ENCODE measurements at places on chromosomes 16 and 17. TPM values are rescaled to one million over a fixed set of nuclear protein-coding genes. Genes with fewer than 3 reads are reported as not detected.

The MYH1 gene
- not detected for total RNA-seq

The CTF1 gene
- 7.3 TPM for total RNA-seq

The NPIPB9 gene
- total RNA-seq: not detected

The SUZ12 gene
- 16.9 TPM for total RNA-seq

The MT1H gene
- not detected for total RNA-seq

The MYH8 gene
- total RNA-seq: not detected

The KRT23 gene
- total RNA-seq: 0.29 TPM

The TCAP gene
- total RNA-seq: 1,910 TPM

The TPSB2 gene
- 9.3 TPM for total RNA-seq

The TERB1 gene
- not detected for total RNA-seq

The CYB5B gene
- 60.8 TPM for total RNA-seq

The CRISPLD2 gene
- 58.3 TPM for total RNA-seq

The CCDC200 gene
- total RNA-seq: not detected

GRCh38 chr17:83201206-83202001 is 122.0 kb downstream of the METRNL start:
- peak; percentile 5 for DNase-seq

- no peak for DNase-seq
Observed at GRCh38 chr16:86287664-86288201, 222.6 kb upstream of the FOXF1 start.

DNA sequence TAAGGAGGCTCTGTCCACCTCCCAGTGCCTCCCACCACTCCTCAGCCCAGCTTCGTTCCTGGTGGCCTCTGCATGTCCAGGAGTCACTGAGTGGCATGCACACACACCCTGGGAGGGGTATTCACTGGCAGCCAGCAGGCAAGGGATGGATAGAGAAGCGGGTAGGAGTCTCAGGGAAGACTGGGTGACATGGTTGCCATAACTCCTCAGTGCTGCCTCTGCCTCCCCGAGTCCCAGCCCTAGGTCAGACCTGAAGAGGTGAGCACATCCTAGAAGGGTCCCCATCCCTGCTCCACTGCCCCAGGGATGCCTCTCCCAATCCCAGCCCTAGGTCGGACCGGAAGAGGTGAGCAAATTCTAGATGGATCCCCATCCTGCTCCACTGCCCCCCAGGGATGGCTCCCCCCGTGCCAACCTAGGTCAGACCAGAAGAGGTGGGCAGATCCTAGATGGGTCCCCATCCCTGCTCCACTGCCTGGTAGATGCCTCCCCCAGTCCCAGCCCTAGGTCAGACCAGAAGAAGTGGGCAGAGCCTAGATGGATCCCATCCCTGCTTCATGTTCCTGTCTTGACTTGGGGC is 197.0 kb downstream of the IRF8 start:
- DNase-seq: no peak

GRCh38 chr17:2396568-2397246 is 4.2 kb downstream of the MNT start:
- peak; percentile 95 for DNase-seq

- DNase-seq: no peak
Observed at GRCh38 chr16:76583945-76584344, 306.7 kb downstream of the CNTNAP4 start.

DNA sequence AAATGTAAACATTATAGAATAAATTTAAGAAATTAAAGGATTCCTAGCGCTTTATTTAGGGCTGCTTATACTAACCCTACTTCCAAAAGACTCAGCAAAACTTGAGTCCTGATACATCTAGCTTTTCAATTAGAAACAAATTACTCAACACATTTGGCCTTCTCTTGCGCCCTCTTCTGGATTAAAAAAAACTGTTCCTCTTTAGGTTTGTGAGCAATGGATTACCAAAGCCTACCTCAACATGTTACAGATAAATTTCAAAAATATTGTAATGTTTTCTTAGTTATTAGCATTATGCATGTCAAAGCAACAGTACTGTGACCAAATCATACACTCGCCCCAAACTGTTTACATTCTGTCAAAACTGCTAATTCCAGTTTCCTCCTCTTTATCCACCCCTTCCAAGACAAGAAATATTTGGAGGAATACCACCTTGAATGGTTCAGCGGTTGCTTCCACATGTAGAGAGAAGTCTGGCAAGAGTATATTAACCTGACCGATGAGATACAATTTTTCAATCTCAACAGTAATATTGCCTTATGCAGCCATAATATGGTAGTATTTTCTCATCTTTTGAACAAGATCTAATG is 2.7 kb downstream of the NUFIP2 start:
- DNase-seq: no peak

- no peak for DNase-seq
Observed at GRCh38 chr16:72983241-72983640, 64.7 kb downstream of the ZFHX3 start.

DNA sequence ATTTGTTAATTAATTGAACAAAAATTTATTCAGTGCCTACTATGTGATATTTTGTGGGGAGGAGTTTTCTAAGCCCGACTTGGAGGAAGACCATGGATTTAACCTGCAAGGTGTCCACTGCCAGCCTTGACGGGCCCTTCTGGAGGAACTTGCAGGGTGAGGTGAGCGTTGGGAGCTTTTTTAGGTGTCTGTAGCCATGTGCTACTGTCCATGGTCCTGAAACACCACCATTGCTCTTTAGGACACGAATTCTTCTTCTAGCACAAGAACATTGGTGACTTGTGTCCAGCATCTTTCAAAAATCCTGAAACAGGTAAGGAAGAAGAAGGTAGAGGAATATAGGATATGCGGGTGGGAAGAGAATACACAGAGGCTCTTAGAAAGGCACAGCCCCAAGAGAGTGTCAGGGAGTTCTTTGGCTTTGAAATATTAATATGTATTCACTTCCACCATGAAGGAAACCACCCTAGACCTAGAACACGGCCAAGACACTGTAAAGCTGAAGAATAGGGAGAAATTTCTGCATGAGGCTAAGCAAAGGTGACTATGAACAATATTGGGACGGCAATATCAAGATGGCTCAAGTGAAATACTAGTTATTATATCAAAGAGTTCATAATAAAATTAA is 27.9 kb upstream of the OR4D1 start:
- peak; percentile 42 for DNase-seq

GRCh38 chr16:29321585-29321984 is 84.9 kb downstream of the NPIPB11 start:
- DNase-seq: no peak

- no peak for DNase-seq
Observed at GRCh38 chr16:19911747-19912454, 27.3 kb upstream of the GPRC5B start.

DNA sequence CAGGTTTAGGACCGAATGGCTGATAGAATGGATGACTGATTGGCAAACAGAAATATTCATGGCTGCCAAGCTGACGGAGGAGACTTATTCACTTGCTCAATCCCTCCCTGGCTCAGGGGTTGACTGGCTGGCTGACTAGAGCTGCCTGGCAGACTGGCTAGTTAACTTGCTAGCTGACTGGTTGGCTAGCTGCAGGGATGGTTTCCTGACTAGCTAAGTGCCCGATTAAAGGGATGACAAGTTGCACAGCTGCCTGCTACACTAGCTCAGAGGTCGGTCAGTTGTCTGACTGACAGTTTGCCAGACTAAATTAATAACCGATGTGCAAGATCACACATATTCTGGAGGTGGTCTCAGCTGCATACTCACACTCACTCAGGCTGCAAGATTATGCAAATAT is 1208.4 kb upstream of the CDH8 start:
- DNase-seq: no peak

- peak; percentile 58 for DNase-seq
Observed at GRCh38 chr17:1019451-1019850, 22.5 kb downstream of the TIMM22 start.

- peak; percentile 67 for DNase-seq
Observed at GRCh38 chr16:89325861-89326471, 108.5 kb downstream of the ZNF778 start.

GRCh38 chr17:13952009-13952750 is 117.1 kb upstream of the COX10 start:
- DNase-seq: no peak

GRCh38 chr17:6374271-6374691 is 60.6 kb downstream of the AIPL1 start:
- no peak for DNase-seq

GRCh38 chr16:79451196-79451816 is 149.2 kb downstream of the MAF start:
- no peak for DNase-seq

DNA sequence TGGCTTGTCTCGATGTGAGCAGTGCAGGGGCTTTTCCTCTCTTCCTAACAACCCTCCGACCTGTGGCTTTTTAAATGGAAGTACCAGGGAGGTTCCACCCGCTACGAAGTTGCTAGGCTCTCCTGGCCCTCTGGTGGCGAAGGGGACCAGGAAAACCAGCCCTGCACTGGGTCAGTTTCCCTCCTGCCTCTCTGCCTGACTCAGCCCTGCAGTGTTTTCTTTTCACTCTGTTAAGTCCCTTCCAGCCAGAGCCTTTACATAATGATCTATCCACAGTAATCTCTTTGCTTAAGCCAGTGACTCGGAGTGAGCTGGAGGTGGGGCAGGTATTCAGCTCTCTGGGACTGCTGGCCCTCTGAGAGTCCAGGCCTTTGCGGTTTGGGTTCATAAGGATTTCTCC is 331.3 kb upstream of the EEF2KMT start:
- DNase-seq: no peak

- peak; percentile 80 for DNase-seq
Observed at GRCh38 chr17:63434951-63435571, 11.0 kb downstream of the CYB561 start.

- no peak for DNase-seq
Observed at GRCh38 chr17:44887971-44888954, 11.0 kb downstream of the EFTUD2 start.

DNA sequence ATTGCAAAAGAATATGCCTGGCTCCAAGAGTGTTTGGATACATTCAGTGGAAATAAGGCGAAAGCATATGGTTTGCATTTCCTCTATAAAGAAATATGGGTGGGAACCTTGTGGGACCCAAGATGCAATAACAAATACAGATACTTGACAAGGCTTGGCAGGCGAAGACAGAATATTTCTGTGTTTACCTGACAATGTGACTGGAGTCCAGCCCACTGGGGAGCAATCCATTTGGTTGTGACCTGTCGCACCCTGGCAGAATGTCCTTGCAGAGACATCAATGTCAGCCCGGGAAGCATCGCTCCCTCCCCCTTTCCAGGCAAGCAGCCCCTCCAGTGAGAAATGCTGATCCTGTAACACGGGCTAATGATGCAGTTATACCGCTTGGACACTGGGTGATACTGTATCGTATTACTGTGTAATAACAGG is 296.6 kb downstream of the MAF start:
- no peak for DNase-seq

DNA sequence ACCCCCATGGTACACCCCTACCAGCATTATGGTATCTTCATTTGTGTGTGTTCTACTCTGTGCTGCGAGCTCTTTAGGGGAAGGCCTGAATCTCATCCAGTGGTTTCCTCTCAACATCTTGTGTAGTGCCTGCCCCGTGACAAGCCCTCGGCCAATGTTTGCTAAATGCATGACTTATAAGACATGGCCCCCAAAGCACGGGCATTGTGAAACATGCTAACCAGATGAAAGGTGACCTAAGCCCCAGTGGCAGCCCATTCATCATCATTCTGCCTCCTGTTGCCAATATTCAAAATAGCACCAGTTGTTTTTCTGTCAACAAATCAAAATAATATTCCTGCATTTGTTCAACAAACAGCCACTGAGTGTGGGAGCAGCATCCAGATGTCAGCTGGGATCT is 108.8 kb upstream of the HSBP1 start:
- DNase-seq: no peak

- no peak for DNase-seq
Observed at GRCh38 chr16:86953631-86954391, 363.4 kb downstream of the C16orf95 start.

DNA sequence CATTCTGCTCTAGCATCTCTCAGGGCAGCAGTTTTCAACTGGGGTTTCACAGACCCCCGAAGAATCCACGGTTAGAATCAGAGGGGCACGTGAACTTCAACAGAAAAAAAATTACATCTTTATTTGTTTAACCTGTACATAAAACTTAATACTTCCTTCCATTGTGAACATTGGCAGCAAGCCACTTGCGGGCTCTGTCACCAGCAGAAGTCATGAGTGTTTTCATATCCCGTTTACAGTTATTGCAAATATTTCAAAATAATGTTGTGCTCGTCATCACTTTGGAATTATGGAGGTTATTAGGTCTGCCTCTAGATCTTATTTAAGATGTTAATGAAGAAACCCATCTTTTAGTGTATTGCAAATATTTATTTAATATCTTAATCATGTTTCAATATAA is 109.8 kb downstream of the SDR42E1 start:
- no peak for DNase-seq

DNA sequence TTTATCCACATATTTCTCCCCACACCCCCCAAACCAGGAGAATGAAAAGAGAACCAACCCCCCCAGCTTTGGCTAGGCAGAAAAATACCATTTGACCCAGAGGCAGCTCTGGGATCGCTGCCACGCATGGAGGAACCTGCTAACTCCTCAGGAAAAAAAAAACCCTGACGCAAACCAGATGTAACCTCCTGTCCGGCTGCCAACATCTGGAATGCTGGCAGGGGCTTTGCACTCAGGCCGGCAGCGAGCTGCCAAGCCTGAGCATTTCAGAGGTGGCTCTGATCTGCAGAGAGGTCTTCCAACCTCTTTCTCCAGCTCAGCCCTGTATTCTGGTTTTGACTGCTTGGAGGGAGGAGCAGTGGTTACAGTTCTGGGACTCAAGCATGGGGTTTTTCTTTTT is 8.2 kb downstream of the IGFBP4 start:
- DNase-seq: peak; percentile 87

DNA sequence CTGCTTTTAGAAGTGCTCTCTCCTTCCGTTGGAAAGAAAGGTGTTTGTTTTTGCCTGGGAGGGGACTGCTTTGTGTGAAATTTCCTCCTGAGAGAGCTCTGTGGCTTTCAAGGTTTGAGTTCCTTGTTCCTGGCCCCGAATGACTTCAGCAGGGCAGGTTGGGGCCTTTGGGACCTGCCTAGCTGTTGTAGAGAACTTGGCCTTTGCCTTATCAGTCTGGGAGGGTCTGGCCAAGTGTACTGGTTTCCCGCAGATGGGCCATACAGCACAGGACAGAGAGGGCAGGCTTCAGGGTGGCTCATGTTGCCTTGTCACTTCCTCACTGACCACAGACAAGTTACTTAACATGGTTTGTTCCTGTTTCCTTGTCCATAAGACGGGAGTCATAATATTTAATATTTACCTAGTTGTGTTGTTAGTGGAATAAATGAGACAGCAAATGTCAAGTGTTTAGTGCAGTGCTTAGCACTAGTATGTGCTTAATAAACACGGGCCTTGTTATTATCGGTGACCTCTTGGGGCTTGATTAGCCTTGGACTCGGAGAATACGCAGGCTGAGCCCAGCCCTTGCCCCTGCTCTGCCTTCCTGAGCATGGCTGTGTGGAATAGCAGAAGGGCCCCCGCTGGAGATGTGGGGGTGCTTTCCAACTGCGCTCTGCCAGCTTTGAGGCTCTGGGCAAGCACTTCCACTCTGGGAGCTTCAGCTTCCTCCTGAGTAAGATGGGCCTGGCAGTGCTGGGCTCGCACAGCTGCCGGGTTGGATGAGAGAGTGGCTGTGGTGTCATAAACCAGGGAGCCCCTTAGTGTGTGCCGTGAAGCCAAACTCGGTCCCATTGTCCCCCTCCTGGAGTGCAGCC is 6.6 kb downstream of the PRSS8 start:
- DNase-seq: peak; percentile 75
